DMS153 (cell line): ENCODE measurements at places on chromosomes 7 and 10.

GRCh38 chr10:29740981-29741545 is 106.3 kb upstream of the SVIL start:
- DNase-seq = no peak

- no peak for DNase-seq
Observed at GRCh38 chr7:127254163-127254684, 1.5 kb upstream of the GRM8 start.

- no peak for DNase-seq
Observed at GRCh38 chr10:71202314-71202713, 10.1 kb upstream of the UNC5B start.

- no peak for DNase-seq
Observed at GRCh38 chr7:100726996-100727761, 6.2 kb upstream of the ZAN start.

GRCh38 chr10:122112021-122112616 is 123.2 kb downstream of the TACC2 start:
- no peak for DNase-seq

DNA sequence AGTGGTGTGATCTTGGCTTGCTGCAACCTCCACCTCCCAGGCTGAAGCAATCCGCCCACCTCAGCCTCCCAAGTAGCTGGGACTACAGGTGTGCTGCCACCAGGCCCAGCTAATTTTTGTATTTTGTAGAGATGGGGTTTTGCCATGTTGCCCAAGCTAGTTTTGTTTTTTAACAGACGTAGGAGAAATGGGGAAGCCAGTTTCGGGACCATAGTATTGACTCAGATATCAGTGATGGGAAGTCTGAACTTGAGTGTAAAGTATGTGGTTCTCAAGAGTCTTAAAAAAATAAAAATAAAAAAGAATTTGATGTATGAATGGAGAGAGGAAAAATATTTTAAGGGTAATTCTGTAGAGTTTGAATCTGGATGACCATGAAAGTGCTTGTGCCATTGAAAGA is 34.2 kb downstream of the SP4 start:
- no peak for DNase-seq

- DNase-seq = no peak
Observed at GRCh38 chr7:80082213-80082612, 52.4 kb upstream of the GNAI1 start.

DNA sequence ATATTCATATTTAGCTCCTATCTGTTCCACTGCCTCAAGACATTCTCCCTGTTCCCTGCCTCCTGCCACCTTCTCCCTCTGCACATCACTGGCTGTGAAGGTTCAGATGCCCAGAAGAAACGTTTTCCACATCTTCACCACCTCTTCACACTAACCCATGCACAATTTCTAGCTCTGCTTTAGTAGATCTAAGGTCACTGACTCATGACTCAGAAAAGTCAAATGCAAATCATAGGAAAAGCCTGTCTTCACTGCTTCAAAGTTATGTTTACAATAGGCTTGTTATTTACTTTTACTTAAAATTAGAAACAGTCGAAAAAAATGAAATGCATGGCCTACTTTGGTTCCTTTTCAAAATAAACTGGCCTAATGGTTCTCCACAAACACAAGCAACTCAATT is 2.5 kb downstream of the SCRN1 start:
- DNase-seq = no peak
